ENCODE measurements at places on chromosomes 1 and 21. TPM values are rescaled to one million over a fixed set of nuclear protein-coding genes. Genes with fewer than 3 reads are reported as not detected.

Gene EPHB2
- not detected for polyA plus RNA-seq

Gene C8A
- not detected for polyA plus RNA-seq

Gene CRTC2
- 37.0 TPM for polyA plus RNA-seq

Gene TSTD1
- polyA plus RNA-seq = 617 TPM

Gene PPM1J
- 1.5 TPM for polyA plus RNA-seq

Data from naive B cell (primary cell).